ENCODE measurements at places on chromosomes 16 and 17.

DNA sequence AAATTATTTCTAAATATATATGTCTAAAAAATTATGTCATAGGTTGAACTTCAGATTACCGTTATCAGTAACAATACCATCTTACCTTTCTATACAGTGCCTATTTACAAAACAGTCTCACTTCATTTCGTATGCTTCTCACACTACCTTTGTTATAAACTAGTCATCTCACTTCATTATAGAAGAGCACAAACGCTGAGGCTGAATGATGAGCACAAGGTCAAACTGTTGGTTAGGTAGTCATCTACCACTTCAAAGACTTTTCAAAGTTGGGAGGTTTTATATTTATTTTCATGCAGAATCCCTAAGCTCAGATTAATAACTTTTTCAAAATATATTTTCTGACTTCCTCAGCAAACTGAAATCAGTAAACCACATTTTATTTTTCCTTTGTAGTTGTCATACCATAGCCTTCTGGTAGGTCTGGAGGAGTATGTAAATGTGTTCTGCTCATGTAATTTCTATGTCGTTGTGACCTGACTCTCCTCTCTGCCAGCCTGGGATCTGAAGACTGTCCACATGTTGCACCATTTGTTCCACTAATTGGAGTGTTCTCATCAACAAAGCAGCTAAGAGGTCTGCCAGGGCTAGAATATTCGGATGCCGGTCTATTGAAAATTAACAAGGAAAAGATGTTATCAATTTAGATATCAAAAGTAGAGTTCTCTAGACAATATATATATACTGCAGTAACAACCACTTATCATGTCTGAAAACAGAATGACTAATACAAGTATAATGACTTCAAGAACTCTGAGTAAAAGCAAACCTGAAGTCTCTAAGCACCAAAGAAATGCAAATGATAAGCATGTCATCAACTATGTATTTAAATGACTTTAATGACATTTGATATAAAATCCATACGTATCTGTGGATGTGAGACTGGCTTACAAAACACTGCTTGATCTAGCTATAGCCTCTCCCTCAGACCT is 73.9 kb downstream of the CEP95 start:
- peak; percentile 76 for DNase-seq

GRCh38 chr16:81478876-81479511 is 34.4 kb downstream of the CMIP start:
- DNase-seq = no peak

DNA sequence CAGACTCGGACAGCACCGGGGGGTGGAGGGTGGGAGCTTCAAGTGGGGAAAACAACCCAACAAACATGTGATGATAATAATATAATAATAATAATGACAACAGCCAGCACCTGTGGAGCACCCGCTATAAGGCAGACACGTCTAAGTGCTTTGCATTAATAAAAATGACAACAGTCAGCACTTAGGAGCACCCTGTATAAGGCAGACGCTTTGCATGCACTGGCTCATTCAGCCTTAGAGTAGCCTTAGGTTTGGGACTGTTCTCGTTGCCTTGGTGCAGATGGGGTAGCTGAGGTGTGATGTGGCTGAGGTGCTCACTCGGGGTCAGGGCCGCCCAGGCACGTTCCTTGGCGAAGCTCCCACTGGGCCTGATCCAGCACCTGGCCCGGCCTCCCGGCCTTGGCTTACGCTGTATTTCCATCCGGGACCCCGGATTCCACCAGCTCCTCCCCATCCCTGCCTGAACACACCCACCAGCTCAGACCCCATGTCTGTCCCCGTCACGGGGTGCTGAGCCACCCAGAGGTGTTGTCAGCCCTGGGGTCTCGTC is 144.0 kb upstream of the CIBAR2 start:
- DNase-seq = no peak

- DNase-seq = no peak
Measured at GRCh38 chr17:6713130-6713917, at the start of gene SLC13A5. TSS of gene SLC13A5 (minus strand) at chr17:6713369. CDS start at chr17:6713333, 36 bp downstream.

- DNase-seq = no peak
Measured at GRCh38 chr16:23700509-23700908, 12.5 kb downstream of the ERN2 start.

DNA sequence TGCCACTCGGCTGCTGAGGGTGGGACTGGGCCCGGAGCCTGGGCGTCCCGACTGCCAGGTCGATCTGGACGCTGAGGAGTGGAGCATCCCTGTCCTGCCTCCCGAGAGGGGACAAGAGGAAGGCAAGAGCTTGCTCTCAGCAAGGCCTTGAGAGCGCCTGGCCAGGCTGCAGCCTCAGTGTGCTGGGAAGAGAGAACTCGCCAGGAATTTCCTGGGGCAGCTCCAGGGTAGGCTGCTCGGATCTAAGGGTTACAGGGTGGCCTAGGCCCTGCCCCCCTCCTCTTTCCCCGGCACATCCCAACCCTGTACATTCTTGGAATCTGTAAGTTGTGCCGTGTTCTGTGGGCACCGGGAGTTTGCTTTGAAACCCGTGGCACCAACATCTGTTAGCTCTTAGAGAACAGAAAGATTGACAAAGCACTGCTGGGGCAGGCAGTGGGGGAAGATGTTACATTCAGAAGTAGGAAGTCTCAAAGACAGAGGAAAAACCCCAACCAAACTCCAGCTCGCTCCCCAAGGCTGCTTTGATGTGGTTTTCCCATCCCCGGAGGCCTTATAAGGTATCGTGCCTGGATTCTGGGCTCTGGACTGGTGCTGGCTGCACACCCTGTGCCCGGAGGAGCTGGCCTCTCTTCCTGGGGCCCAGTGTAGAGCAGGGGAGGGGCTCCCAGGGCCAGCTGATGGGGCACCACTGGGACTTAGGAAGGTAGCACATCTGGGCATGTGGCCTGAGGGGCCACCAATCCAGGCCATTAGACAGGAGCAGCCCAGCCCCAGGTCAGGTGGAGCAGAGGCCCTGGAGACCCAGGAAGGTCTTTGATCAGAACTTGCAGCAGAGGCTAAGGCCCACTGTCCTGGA is 55.2 kb downstream of the NKD1 start:
- no peak for DNase-seq

GRCh38 chr17:82640036-82640435 is 8.2 kb downstream of the WDR45B start:
- no peak for DNase-seq

DNA sequence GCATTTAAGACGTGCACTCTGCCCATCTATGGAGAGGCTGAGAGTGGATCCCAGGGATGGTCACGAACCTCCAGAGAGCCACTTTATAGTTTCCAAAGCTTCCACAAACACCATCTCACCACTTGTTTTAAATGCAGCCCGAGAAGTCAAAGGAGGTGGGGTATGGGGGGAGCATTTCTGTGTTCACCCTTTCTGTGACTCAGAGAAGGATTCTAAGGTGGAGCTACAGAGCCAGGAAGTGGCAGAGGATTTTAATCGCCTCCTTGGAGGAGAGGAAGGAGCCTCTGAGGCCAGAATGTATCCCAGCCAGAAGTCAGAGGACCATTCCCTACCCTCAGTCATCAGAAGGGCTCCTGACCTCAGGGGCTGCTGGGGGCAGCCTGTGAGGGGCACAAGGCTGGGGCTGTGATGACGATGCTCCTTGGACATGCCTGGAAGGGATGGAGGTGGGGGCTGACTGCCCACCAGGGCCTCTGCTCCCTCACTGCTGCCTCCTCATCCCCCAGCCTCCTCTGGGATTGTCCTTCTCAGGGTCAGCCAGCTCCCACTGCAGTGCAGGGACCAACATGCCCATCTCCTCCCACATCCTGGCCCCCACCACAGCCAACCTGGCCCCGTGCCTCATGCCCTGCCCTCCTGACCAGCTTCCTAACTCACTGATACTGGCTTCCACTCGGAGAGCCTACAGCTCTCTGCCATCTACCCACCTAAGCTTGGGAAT is 2.8 kb downstream of the XYLT2 start:
- DNase-seq = no peak
